Occipital lobe (tissue), 3 donors: ENCODE measurements at places on chromosomes 6 and 20. TPM values are rescaled to one million over a fixed set of nuclear protein-coding genes. Genes with fewer than 3 reads are reported as not detected.
A peak's percentile ranks its signal among the peaks of the same experiment; 100 is the strongest.

DNA sequence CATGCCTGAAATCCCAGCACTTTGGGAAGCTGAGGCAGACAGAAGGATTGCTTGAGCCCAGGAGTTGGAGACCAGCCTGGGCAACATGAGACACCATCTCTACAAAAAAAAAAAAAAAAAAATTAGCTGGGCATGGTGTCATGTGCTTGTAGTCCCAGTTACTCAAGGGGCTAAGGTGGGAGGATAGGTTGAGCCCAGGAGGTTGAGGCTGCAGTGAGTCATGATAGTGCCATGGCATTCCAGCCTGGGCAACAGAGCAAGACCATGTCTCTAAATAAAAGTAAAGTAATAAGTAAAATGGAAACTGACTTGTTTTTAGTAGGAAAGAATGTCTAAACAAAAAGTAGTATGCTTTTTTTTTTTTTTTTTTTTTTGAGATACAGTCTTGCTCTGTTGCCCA, 240.7 kb downstream of the ARID1B start:
- no peak for DNase-seq

GRCh38 chr6:113875470-113875869, 18.3 kb downstream of the MARCKS start:
- DNase-seq: no peak

- DNase-seq: no peak
These were observed 30.1 kb downstream of the REPS1 start for GRCh38 chr6:138957903-138958302.

DNA sequence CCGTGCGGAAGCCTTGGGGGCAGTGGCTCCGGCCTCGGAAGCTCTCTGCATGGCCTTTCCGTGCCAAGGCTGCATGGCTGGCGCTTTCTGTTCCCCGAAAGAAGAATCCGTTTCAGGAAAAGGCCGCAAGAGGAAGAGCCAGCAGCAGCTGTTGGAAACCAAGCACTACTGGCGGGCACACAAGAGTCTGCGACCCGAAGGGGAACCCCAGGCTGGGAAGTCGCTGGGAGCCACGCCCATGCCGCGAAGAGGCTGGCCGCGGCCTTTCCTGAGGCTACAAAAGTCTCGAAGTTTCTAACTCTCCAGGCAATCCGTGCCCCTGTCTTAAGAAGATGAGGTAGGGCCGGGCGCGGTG, at the start of gene CGAS:
Gene CGAS (minus strand): TSS at position 191 of the 355 bp plus-strand sequence. CDS start 116 bp downstream, at position 75.
- no peak for DNase-seq

GRCh38 chr6:27545271-27546046, 72.6 kb upstream of the ZNF184 start:
- no peak for DNase-seq

- DNase-seq: peak; percentile 11
These were observed 81.8 kb downstream of the KIF16B start for GRCh38 chr20:16491294-16491905.

DNA sequence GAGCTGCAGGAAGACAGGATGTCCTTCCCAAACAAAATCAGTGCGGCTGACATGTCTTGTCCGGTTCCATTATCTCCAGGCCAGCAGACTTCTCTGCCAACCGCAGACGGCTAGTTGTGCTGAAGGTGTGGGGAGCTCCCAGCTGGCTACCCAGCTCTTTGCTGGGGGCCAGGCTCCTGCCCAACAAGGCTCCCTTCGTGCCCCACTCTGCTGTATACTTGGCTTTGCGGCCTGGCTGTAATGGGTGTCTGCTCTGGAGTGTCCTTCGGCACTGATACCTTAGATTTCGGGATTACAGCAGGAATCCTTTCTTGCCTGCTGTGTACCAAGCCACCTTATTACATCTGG, 48.7 kb upstream of the IRF4 start:
- DNase-seq: no peak

GRCh38 chr6:117469356-117469755, 13.1 kb upstream of the DCBLD1 start:
- no peak for DNase-seq

- DNase-seq: no peak
These were observed 3.9 kb upstream of the NKX2-2 start for GRCh38 chr20:21517566-21518277.

GRCh38 chr6:108741331-108741989, 106.8 kb upstream of the ARMC2 start:
- no peak for DNase-seq

- DNase-seq: no peak
These were observed 102.8 kb downstream of the NRSN1 start for GRCh38 chr6:24228681-24229255.

GRCh38 chr20:43584448-43585136, 6.1 kb upstream of the IFT52 start:
- DNase-seq: no peak

- DNase-seq: no peak
These were observed 98.3 kb downstream of the SIM1 start for GRCh38 chr6:100366419-100366818.

- no peak for DNase-seq
These were observed 61.1 kb downstream of the FAM217A start for GRCh38 chr6:4017834-4018170.

DNA sequence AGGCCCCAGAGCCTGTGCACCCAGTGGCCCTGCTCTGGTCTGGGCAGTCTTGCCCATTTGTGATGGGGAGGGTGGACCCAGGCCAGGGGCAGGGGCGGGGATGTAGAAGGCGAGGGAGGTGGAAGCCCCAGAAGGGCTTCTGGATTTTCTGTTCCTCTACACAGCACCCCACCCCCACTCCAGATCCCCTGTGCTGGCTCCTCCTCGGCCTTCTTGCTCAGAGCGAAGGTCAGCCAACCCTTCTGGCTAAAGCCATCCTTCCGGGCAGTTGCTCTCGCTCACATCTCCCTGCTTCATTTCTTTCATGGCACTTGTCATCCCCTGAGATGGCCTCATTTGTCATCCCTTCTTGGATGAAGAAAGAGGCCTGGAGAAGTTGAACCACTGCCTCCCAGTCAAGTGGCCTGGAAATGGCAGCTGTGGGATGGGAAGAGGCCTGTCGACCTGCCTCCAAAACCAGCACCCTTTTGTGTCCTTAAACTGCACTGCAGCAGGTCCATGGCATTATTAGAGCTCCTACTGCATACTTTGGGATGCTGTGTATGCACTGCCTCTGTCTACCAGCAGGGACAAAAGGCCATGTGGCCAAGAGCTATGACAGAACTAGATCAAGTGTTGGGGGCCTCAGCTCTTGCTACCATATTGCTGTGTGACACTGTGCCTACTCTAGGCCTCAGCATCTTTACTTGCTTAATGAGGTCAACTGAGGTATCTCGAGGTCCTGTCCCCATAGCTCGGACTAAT, 19.9 kb downstream of the PEDS1 start:
- no peak for DNase-seq

DNA sequence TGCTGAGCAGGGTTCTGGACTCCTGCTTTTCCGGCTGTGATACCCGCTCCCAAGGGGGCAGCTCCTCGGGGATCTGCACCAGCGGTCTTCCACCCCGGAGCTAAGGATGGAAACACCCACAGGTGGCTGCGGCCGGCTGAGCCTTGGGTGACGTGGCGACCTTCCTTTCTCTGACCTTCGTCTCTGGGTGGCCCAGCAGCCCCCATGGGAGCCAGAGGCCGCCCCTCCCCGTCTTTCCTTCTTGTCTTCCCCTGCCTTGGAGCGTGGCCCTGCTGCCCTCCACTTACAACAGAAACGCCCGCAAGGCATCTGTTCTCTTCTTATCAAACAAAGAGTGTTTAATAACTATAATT, 405.7 kb downstream of the TAF4 start:
- no peak for DNase-seq

DNA sequence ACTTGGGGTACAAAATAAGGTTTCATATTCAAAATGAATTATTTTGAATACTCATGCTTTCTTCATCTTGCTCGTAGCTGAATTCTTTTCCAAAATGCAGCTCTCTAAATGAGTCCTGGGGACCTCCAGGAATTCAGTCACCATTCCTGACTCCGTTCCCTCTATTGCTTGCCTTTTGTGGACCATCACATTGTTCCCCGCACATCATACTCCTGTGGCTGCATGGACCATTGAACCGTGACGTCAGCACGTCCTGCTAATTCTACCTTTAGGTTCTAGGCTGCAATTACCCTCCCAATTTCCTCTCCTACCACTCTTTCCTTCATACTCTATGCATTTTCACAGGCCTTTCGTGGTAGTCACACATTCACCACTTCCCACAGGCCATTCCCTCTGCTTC, 173.1 kb upstream of the ID4 start:
- DNase-seq: no peak

GRCh38 chr6:150745896-150746295, 119.6 kb upstream of the MTHFD1L start:
- DNase-seq: no peak

- DNase-seq: peak; percentile 59
These were observed 28.3 kb downstream of the MAS1 start for GRCh38 chr6:159919011-159919511.

DNA sequence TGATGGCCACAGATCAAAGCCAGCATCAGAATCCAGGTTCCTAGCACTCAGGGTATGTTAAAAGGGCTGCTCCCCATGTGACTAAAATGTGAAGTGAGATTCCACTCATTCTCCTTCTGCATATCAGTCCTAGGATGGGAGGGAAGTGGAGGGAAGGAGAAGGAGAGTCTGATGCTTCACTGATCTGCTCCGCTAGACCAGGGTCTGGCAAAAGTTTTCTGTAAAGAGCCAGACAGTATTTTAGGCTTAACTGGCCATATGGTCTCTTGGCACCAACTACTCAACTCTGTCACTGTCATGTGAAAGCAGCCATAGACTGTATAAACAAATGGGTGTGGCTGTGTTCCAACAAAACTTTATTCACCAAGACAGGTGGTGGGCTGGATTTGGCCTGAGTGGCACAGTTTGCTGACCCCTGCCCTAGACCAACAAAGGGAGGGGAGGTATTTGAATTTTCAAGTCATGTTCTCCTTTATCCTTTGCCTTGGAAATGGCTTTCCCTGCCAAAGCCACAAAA, 22.6 kb downstream of the GHRH start:
- DNase-seq: no peak

DNA sequence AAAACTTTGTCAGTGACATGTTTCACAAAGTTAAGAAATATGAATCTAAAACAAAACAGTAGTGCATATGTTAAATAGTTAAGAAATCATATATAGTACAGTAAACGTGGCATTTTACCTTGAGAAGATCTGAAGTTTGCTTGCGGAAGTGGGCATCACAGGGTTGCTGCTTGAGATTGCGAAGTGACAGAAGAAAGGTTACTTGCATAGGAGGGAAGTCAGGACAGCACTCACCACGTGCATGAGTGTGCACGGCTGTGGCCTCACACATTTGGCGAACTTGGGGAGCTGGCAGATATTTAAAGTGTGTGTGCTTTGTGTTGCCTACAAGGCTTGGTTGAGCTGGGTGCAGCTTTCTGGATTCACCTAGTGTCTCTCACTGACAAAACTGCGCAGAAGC, 431.5 kb upstream of the ARID1B start:
- no peak for DNase-seq

DNA sequence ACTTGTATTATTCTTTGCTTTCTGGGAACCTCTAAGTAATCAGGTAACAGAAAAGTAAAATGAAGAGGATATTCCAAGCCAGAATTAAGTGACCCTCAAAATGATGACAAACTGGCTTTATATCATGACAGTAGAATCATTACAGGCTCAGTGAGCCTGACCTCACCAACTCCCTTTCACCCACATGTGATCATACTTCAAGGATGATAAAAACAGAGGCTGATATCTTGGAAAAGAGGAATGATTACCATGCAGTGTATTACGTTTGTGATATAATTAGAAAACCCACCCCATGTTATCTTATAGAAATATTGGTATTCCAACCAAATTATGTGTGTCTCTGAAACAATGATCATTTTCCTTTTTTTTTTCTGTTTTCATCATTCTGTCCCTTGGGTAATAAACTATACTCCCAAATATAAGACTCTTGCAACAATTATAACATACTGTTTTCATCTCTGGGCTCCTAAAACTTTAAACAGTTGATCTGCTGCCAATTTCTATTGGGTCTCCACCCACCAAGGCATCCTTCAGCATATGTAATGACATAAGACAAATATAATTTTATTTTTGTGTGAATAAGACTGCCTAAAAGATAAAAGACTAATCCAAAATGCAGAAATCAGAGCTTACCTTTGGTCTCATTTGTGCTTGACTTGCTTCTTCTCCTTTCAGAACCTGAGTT, 115.7 kb downstream of the DST start:
- DNase-seq: no peak

SLC17A3 gene
- total RNA-seq: not detected

ZNF391 gene
- total RNA-seq: 3.7 TPM

CTNNBL1 gene
- total RNA-seq: 26.5 TPM

HSF2 gene
- total RNA-seq: 88.1 TPM

GUCA1A gene
- 2.2 TPM for total RNA-seq

SLC22A16 gene
- 0.31 TPM for total RNA-seq

CST5 gene
- not detected for total RNA-seq

PAK5 gene
- 55.7 TPM for total RNA-seq

FOXA2 gene
- total RNA-seq: not detected

AFDN gene
- 237 TPM for total RNA-seq

SGK2 gene
- total RNA-seq: not detected

IMPG1 gene
- total RNA-seq: not detected

LINC00237 gene
- total RNA-seq: 2.0 TPM

AK9 gene
- total RNA-seq: 62.2 TPM

GNAS-AS1 gene
- total RNA-seq: 0.94 TPM

TBC1D22B gene
- 8.0 TPM for total RNA-seq
